ENCODE measurements at places on chromosomes 5 and 9. TPM values are rescaled to one million over a fixed set of nuclear protein-coding genes. Genes with fewer than 3 reads are reported as not detected.

Gene SLC6A19
- total RNA-seq = not detected

Gene STK32A
- 0.85 TPM for total RNA-seq

Gene CARTPT
- not detected for total RNA-seq

Gene FOXD4L6
- total RNA-seq = not detected

Gene TEX48
- not detected for total RNA-seq

- no peak for DNase-seq
These were observed 54.8 kb downstream of the MRPS27 start for GRCh38 chr5:72265032-72265877.

DNA sequence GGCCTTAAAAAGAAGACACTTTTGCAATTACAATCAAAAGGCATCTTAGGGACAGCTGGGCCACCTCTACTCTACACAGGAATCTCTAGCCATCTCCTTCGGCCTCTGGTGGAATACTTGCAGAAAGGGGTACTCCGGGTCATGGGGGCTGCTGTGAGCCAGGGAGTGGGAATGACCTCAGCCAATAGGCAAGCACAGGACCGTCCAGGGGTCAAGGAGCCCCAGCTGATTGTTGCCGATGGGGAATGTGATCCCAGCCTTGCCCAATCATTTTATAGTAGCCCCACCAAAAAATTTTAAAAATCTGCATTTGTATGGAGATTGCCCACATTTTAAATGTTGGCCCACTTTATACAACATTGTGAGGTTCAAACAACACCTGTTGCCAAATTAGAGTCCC, 16.9 kb upstream of the SLC36A3 start:
- no peak for DNase-seq

GRCh38 chr9:131068076-131068816, 28.1 kb upstream of the AIF1L start:
- DNase-seq = no peak

GRCh38 chr9:70639853-70640814, 225.7 kb upstream of the KLF9 start:
- no peak for DNase-seq

- DNase-seq = no peak
These were observed 39.2 kb downstream of the DCAF10 start for GRCh38 chr9:37839496-37840461.

- DNase-seq = no peak
These were observed 138.6 kb downstream of the ERCC6L2 start for GRCh38 chr9:96014078-96014477.

DNA sequence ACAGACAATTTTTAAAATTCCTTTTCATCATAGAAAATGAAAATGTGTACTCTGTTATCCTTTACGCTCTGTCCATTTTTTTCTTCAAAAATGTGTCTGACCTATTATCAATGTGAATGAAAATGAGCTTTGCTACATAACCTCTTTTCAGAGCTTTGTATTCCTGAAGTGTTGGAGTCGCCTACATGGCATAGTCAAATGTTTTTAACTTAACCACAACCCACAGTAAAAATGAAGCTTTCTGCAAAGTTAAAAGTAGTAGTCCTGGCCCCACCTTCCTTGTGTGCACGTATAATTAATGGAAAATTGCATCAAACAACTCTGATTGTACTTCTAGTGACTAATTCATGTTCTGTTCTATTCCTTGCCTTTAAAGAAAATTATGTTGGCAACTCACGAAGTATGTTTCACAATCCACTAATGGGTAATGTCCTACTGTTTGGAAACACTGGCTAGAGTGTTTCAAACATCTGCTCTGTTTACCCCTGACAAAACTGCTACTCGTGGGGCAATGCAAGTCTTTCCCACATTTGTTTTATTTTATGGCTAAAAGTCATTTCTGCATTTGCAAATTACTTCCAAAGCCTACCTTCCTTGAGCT, 18.6 kb upstream of the PSAT1 start:
- no peak for DNase-seq

- DNase-seq = peak; percentile 25
These were observed 8.7 kb upstream of the GFRA3 start for GRCh38 chr5:138282920-138283742.

DNA sequence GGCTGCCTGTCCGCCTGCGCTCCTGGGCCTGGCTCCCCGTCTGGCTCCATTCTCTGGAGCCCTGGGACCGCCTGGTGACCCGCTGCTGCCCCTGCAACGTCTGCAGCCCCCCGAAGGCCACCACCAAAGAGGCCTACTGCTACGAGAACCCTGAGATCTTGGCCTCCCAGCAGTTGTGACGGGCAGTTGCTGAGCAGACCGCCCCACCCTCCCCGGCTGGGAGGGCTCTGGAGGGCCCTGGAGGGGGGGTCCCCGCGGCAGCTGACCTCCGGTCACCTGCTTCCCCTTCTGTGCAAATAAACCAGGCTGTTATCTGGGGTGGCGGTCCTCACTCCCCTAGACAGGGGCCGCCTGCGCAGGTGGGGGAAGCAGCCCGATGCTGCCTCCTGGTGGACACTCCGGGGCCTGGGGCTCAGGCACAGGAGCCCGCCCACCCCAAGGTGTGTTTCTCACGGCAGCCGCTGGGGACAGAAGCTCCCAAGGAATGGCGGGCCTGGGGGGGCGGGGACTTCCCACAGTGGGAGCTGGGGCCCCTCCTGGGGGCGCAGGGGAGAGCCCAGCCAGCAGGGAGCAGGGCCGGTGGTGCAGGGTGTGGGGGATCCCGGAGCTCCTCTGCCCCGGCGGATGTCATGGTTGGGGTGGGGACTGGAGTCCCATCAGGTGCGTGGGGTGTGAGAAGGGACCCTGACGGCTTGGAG, 4.7 kb upstream of the TUBB4B start:
- DNase-seq = peak; percentile 91

GRCh38 chr9:28779243-28779642, 1206.0 kb upstream of the C9orf72 start:
- DNase-seq = no peak

DNA sequence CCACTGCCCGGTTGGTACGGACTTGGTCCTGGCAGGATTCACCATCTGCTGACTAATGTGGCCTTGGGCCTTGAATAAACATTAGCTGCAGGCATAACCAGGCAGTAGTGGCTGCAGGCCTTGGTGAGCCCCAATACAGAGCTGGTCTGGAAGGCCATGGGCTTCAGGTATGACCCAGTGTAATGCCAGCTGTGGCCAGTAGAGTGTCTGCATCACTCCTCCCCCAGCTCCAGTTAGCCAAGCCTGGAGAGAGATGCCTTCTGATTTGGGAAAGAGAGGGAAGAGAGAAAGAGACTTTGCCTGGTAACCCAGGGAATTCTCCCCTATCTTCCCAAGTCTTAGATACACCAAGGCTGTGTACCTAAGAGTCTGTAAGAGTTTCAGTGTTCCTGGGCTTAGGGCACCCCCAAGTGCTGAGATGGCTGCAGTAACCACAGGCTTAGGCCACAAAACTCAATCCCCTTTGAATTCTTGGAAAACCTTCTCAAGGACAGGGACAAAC, 5.6 kb upstream of the C5 start:
- no peak for DNase-seq

GRCh38 chr9:99919930-99920329, 13.5 kb downstream of the STX17 start:
- DNase-seq = no peak

DNA sequence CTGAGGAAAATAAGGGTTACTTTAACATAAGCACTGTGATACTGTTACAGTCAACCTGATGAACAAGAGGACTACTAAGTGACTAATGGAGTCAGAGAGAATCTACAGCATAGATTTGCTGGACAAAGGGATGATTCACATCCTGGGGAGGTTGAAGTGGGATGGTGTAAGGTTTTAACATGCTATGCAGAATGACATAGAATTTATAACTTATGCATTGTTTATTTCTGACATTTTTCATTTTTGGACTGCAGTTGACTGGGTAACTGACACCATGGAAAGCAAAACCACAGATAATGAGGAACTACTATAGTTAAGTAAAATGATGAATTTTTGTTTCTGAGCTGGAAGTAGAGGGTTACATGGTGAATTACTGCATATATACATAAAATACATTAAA, 389.2 kb downstream of the MAT2B start:
- no peak for DNase-seq

GRCh38 chr5:36605241-36605640, 1.2 kb upstream of the SLC1A3 start:
- no peak for DNase-seq

GRCh38 chr5:134523543-134524271, 1.8 kb upstream of the JADE2 start:
- DNase-seq = no peak

DNA sequence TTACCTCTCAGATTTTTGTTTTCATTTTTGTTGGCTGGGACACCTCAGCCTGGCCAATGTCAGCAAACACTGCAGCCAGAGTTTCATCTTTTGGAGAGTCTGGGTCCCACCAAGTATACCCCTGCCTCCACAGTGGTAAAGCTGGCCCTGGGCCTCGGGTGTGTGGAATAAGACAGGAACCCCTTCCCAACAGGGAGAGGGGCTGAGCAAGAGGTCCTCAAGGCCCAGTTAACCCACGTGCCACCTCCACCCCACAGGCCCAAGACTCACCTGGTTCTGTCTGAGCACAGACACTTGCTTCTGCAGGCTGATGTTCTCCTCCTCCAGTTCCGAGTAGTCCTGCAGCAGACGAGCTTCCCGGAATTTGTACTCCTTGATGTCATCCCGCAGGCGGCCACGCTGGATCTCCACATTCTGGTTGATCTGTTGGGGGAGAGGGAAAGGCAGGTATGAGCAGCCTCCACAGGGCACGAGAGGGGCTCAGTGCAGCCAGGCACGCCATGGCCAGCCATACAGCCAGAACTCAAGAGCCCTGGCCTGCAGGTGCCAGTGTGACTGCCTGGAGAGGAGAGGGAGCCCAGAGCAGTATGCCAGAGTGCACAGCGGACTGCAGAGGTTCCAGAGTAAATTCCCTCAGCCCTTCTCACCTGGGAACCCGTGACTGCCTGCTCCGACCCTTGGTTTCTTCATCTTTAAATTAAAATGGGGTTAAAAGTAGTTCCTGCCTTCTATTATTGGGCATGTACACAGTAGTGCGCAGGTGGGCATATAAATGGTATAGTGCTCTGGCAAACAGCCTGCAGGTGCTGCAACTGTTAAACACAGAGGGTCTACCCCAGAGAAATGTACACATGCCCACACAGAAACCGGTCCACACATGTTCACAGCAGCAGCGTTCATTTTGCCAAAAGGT, 42.0 kb downstream of the BICD2 start:
- DNase-seq = no peak

- DNase-seq = peak; percentile 12
These were observed 302.9 kb downstream of the NSG2 start for GRCh38 chr5:174348311-174348981.

GRCh38 chr5:139125991-139126390, 72.2 kb downstream of the SIL1 start:
- DNase-seq = no peak

DNA sequence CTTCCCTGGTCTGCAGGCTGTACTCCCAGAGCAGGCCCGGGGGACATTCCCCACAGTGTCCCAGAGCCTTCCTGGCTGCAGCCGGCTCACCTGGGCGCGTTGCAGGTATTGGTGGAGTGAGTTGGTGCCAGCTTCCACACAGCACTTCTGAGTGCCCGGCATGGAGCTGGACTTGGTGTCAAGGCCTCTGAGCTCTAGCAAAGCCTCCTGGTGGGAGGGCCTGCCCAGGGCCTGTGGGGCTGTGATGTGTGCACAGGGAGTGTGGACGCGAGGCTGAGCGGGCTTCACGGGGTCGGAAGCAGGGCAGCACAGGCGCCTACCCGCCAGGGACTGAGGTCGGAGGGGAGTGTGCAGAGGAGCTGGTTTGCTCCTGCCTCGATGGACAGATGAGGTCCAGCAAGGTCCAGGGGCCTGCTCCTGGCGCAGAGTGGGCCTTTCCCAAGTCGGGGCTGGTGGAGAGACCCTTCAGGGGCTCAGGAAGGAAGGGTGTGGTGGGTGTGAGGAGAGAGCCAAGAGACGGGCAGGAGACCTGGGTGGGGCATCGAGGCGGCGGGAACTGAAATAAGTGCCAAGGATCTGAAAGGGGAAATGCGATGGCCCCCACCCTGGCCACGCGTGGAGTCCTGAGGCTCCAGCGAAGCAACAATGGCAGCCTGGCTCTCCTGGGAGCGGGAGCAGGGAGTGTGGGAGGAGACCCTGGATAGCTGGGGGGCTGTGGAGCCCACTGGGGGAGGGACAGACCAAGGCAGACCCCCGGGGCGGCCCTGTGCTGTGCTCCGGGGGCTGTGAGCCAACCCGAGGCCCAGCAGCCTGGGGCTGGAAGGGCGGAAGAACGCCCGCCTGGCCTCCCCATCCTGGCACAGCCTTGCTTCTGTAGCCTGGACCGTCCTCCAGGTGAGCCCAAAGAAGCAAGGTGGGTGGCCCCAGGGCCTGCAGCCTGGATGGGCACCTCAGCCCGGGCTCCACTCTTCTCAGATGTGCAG, 78.4 kb downstream of the RXRA start:
- DNase-seq = no peak

GRCh38 chr5:111507276-111507675, 5.1 kb downstream of the STARD4 start:
- no peak for DNase-seq

Measured in heart left ventricle (tissue), 16 donors.